ENCODE measurements at places on chromosomes 2 and 18.

- no peaks in the 10 kb centered on the region for H3K36me3 ChIP-seq
- H3K4me3 ChIP-seq, result no peak overlapping the region
- H3K27ac ChIP-seq, result no peak overlapping the region
Measured at GRCh38 chr2:64975232-64975821, 13.9 kb upstream of the SLC1A4 start.

DNA sequence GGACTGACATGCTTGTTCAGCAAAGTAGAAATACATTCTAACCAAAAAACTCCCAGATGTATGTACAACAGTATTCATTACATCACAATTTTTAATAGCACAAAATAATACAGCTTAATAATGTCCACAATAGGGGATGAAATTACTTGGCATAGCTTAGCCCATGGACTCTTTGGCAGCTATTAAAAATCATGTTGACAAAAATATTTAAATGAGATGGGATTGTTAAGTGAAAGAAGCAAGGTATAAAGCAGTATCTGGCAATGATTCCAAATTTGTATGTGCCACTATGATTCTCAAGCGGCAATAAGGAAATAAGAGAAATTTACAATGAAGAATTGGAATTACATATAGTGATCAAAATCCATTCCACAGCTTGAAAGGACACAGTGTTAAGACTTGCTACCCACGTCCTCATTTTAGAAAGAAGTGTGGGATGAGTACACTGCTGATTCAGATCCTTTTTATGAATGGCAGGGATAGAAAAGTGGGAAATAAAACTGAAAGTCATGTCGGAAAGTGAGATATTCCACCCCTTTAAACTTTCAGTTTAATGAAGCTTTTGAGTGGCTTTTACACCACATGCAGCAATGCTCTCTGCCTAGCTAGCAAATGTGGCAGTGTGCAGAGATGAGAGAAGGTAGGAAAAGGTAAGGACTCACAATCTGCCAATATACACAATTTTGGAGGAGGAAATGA lies 2.4 kb downstream of the GAREM1 start:
- peak overlapping the region; percentile 92 for H3K27ac ChIP-seq
- peaks cover 38% of the 10 kb centered on the region for H3K4me1 ChIP-seq
- no peaks in the 10 kb centered on the region for H3K27me3 ChIP-seq
- peak overlapping the region; percentile 91 for H3K4me3 ChIP-seq
- no peak for DNase-seq

- DNase-seq, result peak; percentile 25
- no peaks in the 10 kb centered on the region for H3K36me3 ChIP-seq
- peak overlapping the region; percentile 44 for H3K4me3 ChIP-seq
Measured at GRCh38 chr2:134917360-134917865, 1.2 kb upstream of the CCNT2 start.

GRCh38 chr2:137826373-137827372 lies 137.6 kb upstream of the HNMT start:
- no peaks in the 10 kb centered on the region for H3K36me3 ChIP-seq
- no peaks in the 10 kb centered on the region for H3K4me1 ChIP-seq
- H3K27me3 ChIP-seq, result no peaks in the 10 kb centered on the region
- H3K4me3 ChIP-seq, result no peak overlapping the region
- no peak for DNase-seq

- no peak overlapping the region for H3K27ac ChIP-seq
- H3K36me3 ChIP-seq, result no peaks in the 10 kb centered on the region
- DNase-seq, result no peak
- H3K27me3 ChIP-seq, result no peaks in the 10 kb centered on the region
Measured at GRCh38 chr2:169118060-169118459, 48.7 kb downstream of the DHRS9 start.
